ENCODE measurements at places on chromosomes 1 and 21.

DNA sequence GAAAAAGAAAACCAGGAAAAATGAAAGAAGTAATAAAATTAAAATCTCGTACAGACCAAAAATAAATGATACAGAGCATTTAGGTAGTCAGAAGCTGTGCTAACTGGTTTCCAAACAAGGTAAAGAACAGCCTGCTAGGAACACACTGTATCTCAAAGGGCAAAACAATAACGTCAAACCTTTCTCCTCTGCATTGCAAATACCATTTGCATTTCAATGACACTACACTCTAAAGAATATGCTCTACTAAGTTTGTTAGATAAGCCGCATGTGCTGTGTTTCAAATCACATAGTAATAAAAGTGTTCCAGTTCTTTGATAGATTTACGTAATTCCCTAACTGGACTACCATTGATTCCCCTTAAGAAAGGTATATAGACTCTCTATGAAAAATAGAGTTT, 648.8 kb downstream of the PLA2G4A start:
- DNase-seq, result no peak

- DNase-seq, result no peak
Observed at GRCh38 chr1:92837062-92837461, 5.2 kb downstream of the RPL5 start.

- DNase-seq, result no peak
Observed at GRCh38 chr1:228064741-228065542, 17.6 kb upstream of the ARF1 start.

DNA sequence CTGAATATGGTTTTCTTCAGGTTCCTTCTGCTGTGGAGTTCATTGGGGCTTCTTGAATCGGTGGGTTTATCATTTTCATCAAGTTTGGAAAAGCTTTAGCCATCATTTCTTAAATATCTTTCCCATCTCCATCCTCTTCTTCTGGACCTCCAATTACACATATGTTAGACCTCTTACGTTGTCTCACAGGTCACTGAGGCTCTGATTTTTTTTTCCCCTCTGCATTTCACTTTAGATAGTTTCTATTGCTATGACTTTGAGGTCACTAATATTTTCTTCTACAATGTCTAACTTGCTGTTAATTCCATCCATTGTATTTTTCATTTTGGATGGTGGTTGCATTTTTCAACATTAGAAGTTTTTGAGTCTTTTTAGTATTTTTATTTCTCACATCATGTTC, 47.3 kb upstream of the CASZ1 start:
- DNase-seq, result no peak

- no peak for DNase-seq
Observed at GRCh38 chr1:107141491-107142126, 770 bp downstream of the NTNG1 start.

DNA sequence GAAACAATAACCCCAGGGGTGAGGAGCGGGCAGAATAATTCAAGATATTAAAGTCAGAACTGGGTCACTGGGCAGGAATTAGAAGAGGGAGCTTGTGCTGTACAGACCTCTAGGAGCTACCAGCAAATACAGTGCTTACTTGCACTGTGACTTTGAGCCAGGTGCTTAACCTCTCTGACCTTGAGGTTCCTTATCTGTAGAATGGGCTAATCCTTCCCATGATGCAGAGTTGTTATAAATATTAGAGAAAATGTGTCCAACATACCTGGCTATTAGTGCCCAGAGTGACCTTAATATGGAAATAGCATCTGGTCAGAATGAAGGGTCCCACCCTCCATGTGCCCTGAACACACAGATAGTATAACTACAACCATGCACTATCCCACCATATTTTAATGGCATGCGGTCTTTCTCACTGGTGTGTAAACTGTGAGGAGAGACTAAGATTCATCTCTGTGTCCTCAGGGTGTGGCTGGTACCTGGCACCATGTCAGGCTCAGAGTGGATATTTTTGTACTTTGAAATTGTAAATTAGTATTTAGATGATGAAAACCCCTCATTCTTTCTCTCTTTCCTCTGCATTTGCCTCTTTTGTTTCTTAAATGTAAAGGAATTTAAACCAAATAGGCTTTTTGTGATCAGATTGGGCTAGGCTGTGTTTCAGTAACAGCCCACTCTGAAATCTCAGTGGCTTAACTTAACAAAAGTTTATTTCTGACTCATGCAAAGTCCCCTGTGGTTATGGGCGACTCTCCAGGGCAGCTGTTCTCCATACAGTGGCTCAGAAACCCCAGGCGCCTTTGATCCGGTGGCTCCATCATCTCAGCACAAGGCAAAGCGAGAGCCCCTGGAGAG, 60.0 kb upstream of the ROR1 start:
- DNase-seq, result peak; percentile 88

- no peak for DNase-seq
Observed at GRCh38 chr21:36749935-36750575, 51.1 kb downstream of the SIM2 start.

- DNase-seq, result no peak
Observed at GRCh38 chr1:153790966-153791647, 15.9 kb downstream of the SLC27A3 start.

DNA sequence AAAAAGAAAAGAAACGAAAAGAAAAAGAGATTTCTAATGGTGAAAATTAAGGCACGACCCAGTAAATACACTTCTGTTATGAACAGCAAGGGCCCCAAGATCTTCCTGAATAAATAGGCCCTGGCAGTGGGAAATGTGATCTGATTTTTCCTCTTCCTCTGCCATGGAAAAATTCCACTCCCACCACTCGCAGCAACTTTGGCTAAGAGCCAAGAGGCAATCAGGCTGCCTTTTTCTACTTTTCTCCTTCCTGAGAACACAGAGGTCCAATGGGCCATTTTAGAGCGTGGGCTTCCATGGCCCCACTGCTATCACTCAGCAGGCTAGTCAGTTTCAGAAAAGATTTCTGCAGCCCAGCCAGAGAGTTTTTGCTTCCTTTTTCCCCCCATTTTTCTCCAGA, 33.7 kb upstream of the AK4 start:
- no peak for DNase-seq

DNA sequence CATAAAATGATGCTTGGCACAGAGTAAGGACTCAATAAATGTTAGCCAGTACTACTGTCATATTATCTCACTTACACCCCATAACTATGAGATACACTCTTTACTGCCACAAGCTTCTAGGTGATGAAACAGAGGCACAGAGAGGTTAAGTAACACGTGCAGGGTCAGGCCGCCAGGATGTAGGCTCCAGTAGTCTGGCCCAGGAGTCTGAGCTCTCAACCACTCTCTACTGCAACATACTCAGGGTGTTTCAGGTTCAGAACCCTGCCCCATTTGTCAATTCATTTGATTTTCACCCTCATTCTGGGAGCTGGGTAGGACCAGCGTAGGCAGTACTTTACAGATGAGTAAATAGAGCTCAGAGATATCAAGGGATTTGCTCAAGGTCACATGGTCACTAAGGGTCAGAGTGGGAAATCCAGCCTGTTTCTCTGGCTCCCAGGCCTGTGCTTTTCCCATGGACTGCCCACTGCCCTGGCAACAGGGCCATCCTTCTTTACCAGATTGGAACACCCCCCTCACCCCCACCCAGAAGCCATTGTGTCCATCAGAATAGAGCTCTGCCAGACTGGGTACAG, 21.2 kb downstream of the IQGAP3 start:
- no peak for DNase-seq

DNA sequence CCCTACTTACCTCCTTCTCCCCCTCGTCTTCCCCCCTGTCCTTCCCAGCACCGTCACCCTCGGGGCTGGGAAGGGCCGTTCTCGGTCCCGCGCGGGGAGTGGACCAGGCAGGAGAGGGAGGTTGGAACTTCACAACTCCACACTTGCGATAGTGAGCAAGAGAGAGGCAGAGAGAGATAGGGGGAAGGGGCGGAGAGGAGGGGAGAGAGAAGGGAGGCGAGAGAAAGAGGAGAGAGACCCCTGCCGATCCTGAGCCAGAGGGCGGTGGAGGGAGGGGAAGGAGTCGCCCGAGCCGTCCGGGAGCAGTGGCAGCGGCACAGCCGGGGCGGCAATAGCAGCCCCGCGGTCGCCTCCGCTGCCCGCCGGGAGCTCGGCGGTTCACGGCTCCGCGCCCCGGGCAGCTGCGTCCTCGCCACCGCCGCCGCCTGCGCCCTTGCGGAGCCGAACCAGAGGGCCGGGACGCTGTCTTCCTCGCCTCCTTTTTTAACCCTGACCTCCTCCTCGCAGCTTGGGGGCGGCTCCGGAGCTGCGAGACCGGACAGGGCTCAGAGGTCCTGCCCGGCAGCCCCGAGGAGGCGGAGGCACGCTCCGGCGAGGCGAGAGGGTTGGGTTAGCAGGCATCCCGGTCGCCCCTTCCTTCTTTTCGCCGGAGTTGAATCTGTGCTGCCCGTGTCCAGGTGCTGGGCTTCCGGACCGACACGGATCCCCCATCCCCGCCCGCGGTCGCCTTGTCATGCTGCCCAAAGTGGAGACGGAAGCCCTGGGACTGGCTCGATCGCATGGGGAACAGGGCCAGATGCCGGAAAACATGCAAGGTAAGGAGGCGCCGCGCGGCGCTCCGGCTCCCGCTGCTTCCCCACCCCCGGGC, 11.7 kb downstream of the NR5A2 start:
- DNase-seq, result no peak

DNA sequence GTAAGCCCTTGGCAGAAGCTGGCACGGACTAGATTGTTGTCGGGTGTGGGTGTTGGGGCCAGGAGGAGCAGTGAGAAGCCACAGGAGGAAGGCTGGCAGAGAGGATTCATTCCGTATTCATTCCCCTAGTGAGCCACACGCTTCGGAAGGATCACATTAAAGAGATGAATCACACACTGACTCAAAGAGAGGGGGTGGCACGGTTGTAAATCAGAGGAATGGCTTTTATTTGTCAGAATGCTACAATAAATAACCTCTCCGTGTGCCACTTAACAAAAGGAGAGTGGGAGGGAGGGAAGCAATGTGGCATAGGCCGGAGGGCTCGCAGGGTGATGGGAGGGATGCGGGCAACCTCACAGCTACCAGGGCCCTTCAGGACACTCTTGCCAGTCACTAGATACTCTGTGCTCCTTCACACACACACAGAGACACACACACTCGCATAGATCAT, 135.5 kb downstream of the HIVEP3 start:
- peak; percentile 72 for DNase-seq

GRCh38 chr1:5850503-5850902, 141.7 kb downstream of the NPHP4 start:
- no peak for DNase-seq

DNA sequence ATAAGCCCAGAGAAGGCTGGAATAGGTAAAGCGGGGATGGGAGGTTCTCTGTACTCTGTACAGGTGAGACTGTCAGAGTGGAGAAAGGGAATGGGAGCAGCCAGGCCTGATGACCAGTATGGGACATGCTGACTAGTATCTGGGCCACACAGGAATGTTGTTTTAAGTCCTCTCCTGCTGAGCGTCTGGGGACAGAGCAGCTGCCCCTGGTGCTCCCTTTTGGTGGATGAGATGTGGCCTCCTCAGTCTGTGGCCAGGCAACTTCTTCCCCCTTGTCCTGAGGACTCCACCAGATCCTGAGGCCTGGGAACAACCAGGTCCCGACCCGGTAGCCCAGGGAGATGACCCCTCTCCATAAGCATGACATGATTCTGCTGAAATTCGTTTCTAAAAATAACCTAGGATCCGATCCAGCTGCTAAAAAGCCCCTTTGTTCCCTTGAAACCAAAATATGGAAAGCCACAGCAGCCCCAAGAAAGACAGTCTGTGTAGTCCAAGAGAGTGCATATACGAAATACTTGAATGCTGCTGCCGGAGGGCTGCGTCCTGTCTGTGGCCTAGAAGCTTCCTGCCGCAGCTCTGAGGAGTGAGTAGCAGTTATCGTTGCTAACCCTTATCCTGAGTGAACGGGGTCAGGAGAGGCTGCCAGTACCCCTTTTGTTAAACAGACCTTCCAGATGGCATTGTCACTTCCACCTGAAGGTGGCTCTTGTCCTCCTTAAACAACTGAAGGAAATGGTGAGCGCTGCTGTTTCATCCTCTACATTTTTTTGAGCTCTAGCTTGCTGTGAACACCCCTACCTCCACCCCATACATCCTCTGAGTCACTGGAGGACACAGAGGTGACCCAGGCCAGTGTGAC, 47.1 kb downstream of the ATP2B4 start:
- DNase-seq, result peak; percentile 86

DNA sequence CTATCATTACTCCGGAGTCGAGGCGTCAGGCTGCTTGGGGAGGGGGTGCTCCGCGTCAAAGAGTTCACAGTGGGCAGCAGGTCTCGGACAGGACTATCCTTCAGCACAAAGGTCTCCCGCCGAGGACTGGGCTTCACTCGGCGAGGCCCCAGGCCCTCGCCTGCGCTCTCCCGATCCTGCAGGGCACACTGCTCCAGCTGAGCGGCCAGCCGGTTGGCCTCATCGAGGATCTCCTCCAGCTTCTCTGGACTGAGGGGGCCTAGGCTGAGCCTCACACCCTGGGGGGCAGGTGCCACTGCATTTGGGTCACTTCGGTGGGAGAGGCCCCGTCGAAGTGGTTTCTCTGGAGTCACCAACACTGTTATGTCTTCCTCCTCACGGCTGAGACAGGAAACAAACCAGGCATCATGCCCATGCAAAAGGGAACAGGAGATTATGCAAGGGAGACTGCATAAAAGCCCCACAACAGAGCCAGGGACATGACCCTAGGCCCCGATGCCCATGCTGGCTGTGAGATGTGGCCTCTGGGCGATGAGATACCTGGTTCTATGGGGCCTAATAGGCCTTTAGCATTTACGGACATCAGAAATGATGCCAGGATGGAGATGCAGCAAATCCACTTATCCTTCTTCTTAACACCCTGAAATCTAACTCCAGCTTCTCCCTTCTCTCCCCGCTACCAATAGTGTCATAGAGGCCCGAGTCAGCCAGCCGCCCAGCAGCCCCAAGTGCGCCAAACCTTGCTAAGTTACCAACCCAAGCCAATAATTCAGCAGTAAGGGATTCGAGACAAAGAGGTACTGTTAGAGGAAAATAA, 1.1 kb downstream of the PSRC1 start:
- no peak for DNase-seq

DNA sequence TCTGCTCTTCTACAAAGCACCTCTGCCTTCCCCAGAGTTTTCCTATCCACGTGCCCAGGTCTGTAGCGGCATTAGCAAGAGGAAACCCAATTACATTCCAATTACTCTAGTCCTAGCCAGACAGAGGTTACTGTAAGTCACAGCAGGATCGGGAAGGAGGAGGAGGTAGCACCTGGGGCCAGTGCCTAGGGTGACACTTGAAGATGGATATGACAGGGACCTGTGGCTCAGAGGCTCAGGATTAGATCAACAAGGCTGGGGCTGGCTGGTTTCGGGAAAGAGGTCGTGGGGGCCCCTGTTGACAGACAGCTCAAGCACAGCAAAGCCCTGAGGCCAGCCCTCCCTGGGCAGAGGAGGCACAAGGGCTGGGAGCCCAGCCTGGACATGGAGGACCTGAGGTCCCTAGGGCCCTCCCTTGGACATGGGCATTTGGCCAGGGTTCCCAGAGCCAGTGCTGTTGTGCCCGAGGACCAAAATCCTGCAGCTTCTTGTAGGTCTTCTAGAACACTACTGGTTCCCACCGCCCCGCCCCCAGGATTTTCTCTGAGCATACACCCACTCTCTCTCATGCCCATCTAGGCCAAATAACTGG, 3.0 kb upstream of the HCRTR1 start:
- no peak for DNase-seq

GRCh38 chr1:222754366-222755139, 17.6 kb downstream of the FAM177B start:
- peak; percentile 98 for DNase-seq
